NCI-H446 (cell line): ENCODE measurements at places on chromosomes 16 and 17.

- DNase-seq = no peak
Measured at GRCh38 chr17:12993631-12994030, 24.2 kb downstream of the ELAC2 start.

DNA sequence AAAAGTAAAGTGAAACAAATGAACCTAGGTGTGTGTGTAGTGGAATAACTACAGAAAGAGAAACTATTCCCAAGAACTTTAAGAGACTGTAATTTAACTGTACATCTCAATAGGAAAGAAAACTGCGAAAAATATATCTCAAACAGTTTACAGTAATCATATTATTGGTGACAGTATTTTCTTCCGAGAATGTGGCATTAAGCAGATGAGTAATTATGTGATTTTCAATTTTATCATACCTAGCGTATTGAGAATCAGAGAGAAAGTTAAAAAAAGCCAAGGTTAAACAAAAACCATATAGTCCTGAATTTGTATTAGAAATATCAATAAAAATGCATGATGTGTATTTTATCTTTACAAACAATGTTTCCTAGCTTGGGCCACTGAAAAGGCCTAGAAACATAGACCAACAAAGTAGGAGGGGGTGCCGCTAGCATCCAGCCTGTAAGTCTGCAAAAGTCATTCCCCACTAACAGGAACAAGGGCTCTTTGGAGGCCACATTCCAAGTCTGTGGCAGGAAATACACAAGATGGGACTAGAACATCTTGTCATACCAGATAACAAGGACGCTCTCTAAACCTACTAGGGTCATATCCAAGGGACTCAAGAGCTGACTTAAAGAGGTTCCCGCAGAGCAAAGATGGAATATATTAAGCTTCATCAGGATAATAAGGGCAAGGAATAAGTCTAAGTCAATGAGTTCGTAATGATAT is 20.5 kb downstream of the RNF157 start:
- DNase-seq = no peak

DNA sequence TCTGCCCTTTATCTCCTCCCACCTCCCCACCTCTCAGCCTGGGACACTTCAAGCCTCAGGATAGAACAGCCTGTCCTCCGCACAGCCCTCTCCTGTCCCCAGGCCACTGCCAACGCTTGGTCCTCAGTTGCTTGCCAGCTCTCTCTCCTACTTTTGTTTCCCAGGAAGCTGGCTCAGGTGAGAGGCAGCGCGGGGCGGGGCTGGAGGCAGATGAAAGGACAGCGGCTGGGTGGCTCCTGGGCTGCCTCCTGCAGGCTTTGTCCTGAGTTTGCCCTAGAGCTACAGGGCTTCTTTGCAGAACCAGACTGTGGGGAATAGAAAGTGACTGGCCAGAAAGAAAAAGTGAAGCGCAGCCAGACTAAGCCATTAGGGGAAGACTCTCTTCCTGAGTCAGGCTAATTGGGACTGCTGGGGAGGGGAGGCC is 48.2 kb upstream of the CDC42EP4 start:
- DNase-seq = no peak

- no peak for DNase-seq
Measured at GRCh38 chr17:34218748-34219147, 36.3 kb upstream of the CCL2 start.

DNA sequence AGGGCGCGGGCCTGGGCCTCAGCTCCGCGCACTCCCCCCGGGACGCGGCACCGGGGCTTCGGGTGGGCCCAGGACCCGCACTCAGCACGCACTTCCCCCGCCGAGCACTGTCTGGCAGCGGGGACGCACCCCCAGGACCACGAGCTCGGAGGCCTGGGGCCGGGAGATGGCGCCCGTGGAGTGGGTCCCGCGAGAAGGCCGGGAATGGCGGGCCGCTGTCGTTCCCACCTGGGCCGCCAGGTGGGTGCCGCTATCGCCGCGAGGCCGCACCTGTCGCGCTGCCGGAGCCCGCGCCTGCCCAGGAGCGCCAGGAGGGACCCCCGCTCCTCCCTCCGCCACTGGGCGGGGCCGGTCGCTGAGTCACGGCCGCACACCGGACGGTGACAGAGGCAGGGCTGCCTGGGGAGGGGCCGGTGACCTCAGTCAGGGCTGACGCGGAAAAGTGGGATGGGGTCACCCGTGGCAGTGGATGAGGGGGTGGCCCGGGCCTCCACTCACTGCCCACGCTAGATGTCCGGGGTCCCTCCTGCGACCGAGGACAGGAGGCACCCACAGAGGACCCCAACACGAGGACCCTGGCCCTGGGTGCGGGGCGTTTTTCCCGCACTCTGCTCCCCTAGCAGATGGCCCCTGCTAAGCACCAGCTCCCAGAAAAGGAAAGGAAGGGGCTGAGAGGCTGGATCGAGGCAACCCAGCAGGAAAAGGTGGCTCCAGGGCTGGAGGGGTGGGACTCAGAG is 6.9 kb upstream of the ACTG1 start:
- no peak for DNase-seq

DNA sequence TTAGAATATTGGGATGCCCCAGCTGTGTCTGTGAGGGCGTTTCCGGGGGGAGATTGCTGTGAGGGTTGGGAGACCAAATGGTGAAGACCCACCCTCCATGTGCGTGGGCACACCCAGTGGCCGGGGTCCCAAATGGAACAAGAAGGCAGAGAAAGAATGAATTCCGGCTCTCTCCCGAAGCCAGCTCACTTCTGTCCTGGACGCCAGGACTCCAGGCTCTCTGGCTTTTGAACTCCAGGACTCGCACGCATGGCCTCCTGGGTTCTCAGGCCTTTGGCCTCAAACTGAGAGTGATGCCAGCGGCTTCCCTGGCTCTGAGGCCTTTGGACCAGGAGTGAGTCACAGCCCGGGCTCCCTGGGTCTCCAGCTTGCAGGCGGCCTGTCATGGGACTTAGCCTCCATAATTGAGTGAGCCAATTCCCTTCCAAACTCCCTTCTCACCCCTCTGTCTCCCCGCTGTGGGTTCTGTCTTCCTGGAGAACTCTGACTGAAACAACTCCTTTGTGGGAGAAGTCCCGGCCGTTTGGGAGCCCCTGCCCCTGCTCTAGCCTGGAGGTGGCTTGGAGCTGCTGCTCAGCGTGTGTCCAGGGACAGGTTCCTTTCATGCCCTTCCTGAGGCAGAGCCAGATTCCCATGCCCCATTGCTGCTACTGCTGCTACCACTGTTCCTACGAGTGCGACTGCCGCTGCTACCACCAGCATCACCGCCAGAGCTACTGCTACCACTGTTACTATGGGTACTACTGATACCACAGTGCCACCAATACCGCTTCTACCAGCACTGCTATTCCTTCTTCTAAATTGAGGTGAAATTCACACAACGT is 49.8 kb upstream of the CBX4 start:
- DNase-seq = no peak

GRCh38 chr17:44137891-44138709 is 3.6 kb upstream of the HROB start:
- DNase-seq = peak; percentile 86

DNA sequence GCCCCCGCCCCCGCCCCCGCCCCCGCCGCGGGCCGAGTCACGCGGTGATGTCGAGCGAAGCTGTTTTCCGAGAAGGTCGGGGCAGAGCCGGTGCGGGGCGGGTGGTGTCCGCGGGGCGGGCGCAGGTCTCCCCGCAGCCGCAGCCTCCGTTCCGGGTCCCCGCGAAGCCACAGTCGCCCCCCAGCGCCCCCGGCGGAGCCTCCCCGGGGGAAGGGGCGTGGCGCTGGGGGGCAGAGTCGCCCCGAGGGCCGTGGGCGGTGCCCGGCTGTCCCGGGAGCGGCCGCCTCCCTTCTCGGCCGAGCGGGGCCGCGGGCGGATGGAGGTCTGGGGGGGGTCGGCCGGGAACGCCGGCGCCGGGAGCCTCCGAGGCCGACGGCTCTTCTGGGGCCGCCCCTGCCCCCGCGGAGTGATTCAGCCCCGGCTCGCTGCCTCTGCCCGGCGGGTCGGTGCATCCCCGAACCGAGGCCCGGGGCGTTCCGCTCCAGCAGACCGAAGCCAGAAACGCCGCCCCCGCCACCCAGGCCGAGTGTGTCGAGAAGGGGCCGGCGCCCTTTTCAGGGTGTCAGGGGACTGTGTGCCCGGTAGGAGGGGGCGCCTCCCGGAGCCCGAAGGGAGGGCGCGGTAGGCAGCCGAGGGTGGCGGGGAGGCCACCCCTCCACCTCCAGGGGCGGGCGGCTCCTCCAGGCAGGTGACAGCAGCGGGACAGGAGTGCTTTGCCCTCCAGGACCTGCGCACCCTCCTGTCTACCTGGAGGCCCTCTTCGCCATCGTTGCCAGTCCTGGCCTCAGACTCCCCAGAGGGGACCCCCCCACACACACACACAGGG is 1.7 kb downstream of the METRNL start:
- no peak for DNase-seq

- DNase-seq = no peak
Measured at GRCh38 chr17:57513569-57513968, 231.5 kb downstream of the CCDC182 start.

DNA sequence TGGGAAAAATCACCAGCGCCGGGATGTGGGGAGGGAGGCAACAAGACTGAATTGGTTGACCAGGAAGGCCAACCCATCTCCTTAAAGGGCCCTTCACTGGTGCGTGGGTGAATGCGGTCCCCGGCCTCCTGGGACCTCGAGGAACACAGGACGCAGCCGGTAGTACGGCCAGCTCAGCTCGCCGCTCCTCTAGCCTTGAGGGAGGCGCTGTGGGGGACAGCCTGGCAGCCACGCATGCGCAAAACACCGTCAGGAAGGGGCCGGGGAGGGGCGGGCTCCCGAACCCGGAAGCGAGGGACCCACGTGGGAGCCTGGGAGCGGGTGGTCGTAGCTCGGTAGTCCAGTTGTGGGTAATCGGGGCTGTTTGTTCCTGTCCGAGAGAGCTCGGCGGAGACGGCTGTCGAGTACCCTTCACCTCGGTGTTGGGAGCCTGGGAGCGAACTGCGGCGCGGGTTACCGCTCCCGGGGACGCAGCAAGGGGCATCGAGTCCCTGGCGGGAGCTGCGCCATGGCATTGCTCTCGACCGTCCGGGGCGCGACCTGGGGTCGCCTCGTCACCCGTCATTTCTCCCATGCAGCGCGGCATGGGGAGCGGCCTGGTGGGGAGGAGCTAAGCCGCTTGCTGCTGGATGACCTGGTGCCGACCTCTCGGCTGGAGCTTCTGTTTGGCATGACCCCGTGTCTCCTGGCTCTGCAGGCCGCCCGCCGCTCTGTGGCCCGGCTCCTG is at the start of gene MRM1:
Gene MRM1, plus strand, starts transcription at position 281 of the 727 bp plus-strand sequence. Its CDS starts 228 bp downstream, at position 509.
- peak; percentile 84 for DNase-seq

GRCh38 chr16:77399066-77399465 is 35.8 kb downstream of the ADAMTS18 start:
- no peak for DNase-seq

DNA sequence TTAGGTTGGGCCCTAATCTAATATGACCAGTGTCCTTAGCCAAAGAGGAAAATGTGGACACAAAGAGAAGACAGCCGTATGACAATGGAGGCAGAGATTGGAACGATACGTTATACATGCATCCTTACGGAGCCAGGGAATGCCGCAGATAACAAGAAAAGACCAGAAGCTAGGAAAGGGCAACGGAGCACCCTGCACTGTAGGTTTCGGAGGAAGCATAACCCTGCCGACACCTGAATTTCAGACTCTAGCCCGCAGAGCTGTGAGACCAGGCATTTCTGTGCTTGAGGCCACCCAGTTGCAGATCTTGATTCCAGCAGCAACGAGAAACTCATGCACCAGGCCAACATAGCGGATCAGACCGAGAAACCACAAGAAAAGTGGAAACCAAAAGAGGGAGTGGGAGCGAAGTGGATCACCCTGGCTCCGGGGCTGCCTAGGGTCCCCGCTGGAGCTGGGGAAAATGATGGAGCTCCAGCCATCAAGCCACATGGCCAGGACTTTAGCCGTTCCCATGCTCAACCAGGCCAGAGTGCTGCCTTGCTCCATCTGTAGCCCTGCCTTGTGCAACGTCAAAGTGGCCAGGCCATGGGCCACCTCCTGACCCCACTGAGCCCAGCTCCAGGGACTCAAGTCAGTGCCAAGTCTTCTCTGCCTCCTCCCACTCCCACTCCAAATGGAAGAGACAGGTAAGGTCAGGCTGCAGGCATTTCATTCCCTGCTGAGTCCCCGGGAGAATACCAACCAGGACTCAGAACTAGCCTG is 51.7 kb upstream of the RPL38 start:
- no peak for DNase-seq

DNA sequence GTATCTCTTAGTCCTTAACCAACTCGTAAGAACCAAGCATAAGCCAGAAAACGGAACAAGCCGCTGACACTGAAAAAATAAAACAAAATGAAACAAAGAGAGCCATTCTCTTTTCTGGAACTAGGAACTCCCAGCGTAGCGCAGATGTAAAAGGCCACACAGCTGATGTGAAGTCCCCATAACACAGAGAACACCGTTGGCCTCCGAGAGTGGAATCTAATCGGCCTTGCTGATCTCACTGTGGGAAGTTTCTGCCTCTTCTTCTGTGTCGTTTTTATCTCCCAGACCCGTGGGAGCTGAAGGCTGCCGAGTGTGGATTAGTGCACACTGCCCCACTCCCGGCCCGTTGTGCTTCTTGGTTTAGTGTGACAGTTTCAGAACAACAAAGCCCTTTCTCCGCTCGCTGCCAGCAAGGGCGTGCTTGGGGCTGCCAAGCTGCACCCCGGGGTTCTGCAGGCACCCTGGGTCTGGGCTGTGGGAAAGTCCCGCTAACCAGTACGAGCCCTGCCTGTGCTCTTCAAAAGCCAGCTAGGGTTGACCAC is 21.7 kb downstream of the TTYH2 start:
- no peak for DNase-seq

DNA sequence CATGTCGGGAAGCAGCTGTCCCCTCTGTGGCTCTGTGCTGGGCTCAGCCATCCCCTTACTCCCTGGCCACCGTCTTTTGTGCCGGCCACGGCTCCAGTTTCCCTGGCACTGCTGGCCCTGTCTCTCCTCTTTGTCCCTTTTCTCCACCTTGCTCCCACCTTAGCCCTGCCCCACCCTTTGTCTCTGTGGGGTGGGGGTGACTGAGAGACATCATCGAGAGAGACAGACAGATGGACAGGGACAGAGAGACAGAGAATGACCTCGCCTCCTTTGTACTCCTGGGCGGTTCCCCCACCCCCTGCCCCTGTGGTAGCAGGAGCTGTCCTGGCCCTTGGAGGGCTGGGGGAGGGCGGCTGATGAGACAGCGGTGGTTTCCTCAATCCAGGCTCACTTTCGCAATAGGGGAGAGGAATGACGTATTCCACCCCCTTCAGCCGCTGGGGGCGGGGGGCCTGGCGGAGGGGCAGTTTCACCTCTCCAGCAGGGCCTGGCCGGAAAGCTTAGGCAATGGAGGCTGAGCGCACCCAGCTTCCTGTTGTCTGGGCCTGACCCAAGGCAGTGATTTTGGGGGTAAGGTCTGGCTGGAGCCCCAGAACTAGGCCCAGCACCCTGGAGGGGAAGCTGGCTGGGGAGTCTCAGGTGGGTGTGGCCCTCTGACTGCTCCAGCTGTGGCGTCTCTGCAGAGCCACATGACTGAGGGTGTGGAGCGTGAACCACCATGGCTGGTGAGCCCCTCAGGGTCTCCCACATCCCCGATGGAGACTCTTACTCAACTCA is 7.3 kb downstream of the FMNL1 start:
- no peak for DNase-seq
